Activated CD8-positive, alpha-beta memory T cell treated with anti-CD3 and anti-CD28 coated beads for 1 hour (primary cell): ENCODE measurements at places on chromosomes 2 and 18.
A peak's percentile ranks its signal among the peaks of the same experiment; 100 is the strongest.

- DNase-seq: no peak
These were observed 34.7 kb downstream of the KLF7 start for GRCh38 chr2:207130958-207131521.

- DNase-seq: no peak
These were observed 51.2 kb upstream of the LYPD6B start for GRCh38 chr2:148987286-148987685.

GRCh38 chr2:191319186-191319585, 74.0 kb downstream of the MYO1B start:
- no peak for DNase-seq

GRCh38 chr18:39675906-39676305, 2110.3 kb upstream of the CELF4 start:
- no peak for DNase-seq

- no peak for DNase-seq
These were observed 80.5 kb downstream of the DTNB start for GRCh38 chr2:25592766-25593292.

- DNase-seq: peak; percentile 87
These were observed 431 bp upstream of the SEC11C start for GRCh38 chr18:59139291-59139614.
